Left lung (tissue), 14 donors: ENCODE measurements at places on chromosomes 1 and 21.
A peak's percentile ranks its signal among the peaks of the same experiment; 100 is the strongest.

DNA sequence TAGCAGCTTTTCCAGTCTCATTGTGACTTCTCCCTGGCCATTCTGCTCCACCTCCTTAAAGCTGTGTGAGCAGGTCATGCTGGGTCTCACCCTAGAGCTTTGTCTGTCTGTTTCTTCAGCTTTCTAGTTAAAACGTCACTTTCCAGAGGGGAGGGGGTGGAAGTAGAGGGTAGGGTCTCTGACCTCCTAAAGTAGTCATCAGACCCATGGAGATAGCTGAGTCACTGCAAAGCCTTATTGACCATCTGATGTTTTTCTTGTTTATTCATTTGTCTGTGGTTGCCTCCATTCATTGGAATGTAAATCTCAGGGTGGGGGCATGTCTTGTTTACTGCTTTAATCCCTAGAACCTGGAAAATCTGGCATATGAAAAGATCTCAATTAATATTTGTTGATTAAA, 52.7 kb downstream of the ELF3 start:
- DNase-seq = no peak

- peak; percentile 31 for DNase-seq
Measured at GRCh38 chr1:200739702-200740570, 1.2 kb downstream of the CAMSAP2 start.

GRCh38 chr1:23643736-23644554, 47.7 kb upstream of the RPL11 start:
- no peak for DNase-seq

DNA sequence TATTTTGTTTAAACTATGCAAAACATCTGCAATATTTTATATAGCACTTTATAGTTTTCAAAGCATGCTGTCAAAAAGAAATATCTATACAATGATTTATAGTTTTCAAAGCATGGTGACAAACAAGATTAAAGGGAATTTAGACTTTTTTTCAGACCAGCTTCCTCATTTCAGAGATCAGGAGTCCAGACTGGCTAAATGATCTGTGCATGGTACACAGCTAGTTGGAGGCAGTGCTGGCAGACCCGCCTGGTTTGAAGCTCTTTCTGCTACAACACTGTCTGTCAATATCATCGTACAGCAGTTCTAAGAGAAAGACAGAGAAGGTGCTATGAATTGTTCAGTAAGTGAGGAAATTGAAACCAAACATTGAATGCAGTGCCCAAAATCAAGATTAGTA, 479.0 kb downstream of the PTBP2 start:
- DNase-seq = no peak

DNA sequence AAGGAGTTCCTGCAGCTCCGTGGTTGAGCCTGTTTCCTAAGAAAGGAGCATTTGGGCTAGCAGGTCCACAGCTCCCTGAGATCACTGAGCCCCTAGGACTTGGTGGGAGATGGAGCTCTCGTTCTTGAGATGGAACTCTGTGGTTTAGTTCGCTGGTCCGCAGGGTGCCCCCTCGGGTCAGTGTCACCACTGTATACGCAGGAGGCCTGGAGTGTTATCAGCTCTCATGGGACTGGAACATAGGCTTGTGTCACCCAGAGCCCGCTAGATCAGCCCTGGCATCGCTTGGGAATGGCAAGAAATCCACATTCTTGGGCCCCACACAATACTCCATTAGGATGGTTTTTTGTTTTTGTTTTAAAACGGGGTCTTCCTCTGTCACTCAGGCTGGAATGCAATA, 3.6 kb downstream of the SNAP47 start:
- no peak for DNase-seq

DNA sequence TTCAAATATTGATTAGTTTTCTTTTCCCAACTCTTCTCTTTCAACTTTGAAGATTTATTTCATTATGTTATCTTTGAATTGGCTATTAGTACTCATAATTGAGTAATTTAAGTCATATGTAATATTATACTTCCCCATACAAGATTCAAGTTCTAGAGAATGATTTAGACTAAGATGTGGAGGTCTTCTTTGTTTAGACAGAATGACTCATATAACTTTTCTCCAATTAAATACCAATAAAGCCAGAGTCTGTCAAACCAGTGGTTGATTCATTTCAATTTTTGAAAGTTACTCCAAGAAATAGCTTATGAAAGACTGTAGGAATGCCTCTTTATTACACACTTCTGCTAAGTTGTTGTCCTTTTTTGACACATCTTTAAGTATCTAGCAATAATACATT, 115.8 kb upstream of the SLC35F3 start:
- no peak for DNase-seq

DNA sequence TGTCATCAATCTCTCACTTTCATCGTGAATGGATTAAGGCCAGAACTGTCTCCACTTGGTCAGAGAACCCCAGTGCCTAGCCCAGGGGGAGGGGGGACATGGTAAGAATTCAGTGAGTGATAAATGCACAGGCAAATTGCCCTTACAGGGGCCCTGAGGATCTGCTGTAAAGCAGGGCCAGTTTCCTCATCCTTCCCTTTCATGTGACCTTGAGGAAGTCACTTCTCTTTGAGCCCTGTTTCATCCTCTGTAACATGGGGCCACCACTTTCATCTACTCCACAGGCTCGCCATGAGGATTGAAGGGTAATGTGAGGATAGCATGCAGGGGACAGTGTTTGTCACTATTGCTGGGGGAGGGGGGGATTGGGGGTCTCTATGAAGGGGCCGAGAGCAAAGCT, 28.1 kb upstream of the C1QA start:
- no peak for DNase-seq

GRCh38 chr1:67755160-67755559, 70.2 kb downstream of the GADD45A start:
- no peak for DNase-seq

GRCh38 chr1:119001181-119002027, 13.3 kb upstream of the TBX15 start:
- DNase-seq = no peak

- DNase-seq = no peak
Measured at GRCh38 chr1:235027076-235027861, 101.4 kb downstream of the TOMM20 start.

DNA sequence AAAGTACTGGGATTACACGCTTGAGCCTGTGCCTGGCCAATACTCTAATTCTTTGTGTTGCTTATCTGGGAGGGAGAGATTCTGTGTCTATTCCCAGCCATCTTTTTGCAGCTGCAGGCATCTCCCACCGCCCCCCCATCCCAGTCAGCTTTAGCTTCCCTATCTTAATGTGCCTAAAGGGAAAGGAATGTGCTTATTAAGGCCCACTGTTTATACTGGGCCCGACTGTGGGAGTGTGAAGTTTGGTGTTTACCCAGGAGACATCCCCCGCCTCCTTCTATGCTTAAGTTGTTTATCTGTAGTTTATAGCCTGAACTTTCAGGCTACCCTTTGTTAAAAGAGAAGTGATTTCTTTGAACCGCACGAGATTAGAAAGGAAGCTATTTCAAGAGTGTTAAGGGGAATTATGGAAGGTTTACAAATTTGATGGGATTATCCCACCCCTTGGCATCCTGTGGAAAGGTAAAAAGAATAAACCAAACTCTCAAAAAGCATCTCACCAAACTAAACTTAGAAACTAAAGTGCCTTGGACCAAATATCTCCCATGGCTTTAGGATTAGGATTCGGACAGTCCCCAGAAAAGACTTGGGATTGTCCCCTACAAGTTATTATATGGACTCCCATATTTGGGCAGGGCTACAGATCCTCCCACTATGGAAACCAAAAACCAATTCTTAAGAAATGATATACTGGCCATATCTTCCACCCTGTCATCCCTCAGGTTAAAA, 25.5 kb upstream of the ZNF496 start:
- DNase-seq = no peak

- peak; percentile 93 for DNase-seq
Measured at GRCh38 chr1:229070168-229070567, 200.7 kb upstream of the RAB4A start.

DNA sequence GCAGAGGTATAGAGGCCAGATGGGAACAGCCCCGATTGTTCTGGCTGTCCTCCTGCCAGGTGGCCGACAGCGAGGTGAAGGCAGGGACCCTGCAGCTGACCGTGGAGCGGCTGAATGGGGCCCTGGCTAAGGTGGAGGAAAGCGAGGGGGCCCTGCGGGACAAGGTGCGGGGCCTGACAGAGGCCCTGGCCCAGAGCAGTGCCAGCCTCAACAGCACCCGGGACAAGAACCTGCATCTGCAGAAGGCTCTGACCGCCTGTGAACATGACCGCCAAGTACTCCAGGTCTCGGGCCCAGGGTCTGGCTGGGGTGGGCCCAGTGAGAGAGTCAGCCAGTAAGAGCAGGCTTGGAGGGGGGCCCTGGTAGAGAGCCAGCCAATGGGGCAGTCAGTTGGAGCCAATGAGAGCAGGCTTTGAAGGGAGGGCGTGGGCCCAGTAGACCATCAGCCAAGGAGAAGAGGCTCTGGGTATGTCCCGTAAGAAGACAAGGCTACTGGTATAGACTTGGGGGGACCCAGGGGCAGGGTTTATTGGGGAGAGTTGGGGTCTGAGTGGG, 11.3 kb downstream of the MFAP2 start:
- no peak for DNase-seq

GRCh38 chr1:12315146-12315545, 85.3 kb downstream of the VPS13D start:
- no peak for DNase-seq

GRCh38 chr1:97989094-97989680, 68.4 kb upstream of the DPYD start:
- DNase-seq = no peak

DNA sequence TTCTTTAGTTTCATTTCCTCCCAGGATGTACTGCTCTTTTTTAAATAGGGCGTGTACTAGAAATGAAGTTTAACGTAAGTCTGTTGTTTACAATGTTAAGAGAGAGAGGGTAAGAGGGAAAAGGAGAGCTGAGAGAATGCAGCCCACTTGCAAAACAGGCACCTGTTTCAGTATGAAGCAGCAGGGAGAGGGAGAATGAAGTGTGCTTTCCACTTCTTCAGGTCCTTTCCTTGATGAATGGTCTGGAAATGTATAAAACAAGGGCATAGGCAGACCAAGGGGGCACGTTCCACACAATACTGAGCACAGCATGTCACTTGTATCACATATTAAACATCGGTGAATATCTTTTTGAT, 2.0 kb downstream of the KCNA3 start:
- DNase-seq = no peak

- DNase-seq = no peak
Measured at GRCh38 chr21:27126140-27126539, 159.3 kb upstream of the ADAMTS5 start.

GRCh38 chr1:34166191-34166624, 1.2 kb upstream of the CSMD2 start:
- peak; percentile 72 for DNase-seq

DNA sequence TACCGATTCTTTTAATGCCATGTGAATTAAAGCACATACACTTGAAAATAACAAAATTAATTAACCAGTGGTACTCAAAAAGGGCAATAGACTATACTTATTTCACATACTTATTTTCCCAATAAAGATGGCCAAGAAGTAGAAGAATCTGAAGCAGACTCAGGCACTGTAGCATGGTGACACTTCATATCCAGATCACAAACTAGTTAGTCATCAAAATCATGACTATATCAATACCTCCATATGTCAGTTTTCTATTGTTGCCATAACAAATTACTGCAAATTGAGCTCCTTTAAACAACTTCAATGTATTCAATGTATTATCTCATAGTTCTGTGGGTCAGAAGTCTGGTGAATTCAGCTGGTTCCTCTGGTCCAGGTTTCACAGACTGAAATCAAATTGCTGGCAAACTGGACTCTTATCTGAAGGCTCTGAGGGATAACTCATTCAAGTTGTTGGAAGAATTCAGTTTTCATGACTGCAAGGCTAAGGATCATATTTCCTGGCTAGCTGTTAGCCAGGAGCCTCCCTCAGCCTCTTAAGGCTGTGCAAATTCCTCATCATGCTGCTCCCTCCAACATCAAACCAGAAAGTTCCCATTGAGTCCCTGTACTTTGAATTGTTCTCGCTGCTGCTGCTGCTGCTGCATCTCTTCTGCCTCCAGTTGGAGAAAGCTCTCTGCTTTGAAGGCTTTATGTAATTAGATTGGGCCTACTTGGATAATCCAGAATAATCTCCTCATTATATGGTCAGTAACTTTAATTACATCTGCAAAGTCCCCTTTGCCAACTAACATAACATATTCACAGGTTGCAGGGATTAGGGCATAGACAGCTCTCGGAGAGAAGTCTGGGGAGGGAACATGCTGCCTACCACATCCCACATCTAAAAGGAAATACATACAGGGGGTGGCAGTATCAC, 91.5 kb downstream of the MRPL39 start:
- DNase-seq = no peak

DNA sequence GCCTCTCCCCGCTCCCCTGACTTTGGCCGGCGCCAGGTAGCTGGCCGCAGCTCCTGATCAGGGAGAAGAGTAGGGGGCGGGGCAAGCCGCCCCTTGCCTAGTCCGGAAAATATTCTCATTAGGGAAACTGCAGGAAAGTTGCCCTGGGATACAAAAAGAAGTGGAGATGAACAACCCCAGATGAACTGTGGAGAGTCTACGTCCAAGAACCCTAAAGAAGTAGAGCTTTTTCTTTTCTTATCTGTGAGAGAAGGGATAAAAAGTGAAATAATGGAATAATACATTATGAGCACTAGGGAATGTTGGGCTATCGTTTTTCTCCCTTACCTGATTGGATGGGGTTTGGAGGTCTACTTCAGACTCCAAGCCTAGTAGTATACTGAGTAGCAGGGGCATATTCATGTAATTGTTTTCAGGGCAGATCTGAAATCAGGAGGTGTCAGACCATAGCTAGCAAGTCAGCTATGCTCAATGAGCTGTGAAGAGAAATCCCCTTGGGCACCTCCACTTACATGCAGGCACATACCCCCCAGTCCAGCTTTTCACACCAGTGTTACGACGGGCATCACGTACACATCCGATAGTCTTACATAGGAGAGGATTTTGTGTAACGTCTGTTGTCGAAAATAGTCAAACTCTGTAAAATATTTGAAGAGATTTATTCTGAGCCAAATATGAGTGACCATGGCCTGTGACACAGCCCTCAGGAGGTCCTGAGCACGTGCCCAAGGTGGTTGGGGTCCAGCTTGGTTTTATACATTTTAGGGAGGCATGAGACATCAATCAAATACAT, 1.7 kb upstream of the DUSP10 start:
- DNase-seq = no peak
